Activated CD8-positive, alpha-beta memory T cell treated with anti-CD3 and anti-CD28 coated beads for 1 hour (primary cell): ENCODE measurements at places on chromosomes 11 and 22.
A peak's percentile ranks its signal among the peaks of the same experiment; 100 is the strongest.

- DNase-seq: no peak
Measured at GRCh38 chr11:59818572-59818971, 8.0 kb upstream of the MRPL16 start.

DNA sequence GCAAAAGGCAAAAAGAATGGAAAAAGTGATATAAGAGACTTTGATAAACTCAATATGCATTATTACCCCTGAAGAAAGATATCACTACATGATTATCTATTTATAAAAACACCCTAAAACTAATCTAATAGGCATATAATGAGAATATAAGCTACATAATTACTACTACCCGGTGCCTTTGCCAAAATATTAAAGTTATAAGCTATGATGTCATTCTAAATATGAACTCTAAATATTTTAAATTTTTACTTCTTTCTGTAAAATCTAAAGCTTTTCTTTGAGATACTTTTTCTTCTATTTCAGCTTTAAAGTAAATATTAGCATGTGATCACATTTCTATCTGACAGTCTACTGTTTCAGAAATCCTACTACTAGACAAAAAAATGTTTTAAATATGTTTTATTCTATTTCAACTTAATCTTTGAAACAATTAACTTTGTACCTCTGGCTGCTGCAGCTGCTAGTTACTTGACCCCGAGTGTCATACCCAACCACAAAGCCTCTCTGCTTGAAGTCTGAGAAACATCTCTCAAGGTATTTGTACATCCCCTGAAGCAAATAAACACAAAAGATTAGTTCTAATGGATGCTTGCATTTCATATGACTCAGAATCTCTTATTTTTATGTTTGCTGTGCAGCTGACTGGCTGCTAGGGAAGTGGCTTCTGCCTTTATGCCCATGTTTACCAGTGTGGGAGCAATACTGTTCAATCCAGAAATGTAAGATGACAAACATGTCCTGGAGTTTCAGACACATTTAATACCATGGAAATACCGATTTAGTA, 26.8 kb downstream of the PGM2L1 start:
- no peak for DNase-seq

DNA sequence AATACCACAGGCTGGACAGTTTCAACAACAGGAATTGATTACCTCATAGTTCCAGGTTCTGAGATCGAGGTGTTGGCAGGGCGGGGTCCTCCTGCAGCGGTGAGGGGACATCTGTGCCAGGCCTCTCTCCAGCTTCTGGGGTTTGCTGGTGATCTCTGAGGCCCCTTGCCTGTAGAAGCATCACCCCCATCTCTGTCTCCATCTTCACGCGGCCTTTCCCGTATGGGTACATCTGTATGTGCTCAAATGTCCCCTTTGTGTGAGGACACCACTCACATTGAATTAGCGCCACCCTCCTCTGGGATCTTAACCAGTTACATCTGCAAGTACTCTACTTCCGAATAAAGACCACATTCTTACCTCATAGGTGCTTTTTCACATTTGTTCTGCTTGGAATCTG, 1029.9 kb downstream of the BRD1 start:
- DNase-seq: no peak

DNA sequence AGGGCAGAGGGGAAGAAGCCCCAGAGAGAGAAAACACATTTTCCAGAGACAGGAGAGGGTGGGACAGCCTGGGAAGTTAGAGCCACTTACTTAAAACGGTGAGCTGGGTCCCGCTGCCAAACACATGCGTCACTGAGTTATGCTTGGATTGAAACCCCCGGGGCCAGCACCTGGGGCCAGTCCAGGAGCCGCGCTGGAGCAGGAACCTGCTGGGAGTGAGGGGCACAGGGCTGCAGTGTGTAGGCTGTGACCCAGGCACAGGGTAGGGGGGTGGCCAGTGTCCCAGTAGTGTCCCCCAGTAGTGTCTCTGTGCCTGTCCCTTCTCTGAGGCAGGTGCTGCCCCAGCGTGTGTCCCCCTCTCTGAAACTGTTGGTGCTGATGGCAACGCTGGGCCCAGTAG, 5.2 kb downstream of the IGLL1 start:
- DNase-seq: no peak

DNA sequence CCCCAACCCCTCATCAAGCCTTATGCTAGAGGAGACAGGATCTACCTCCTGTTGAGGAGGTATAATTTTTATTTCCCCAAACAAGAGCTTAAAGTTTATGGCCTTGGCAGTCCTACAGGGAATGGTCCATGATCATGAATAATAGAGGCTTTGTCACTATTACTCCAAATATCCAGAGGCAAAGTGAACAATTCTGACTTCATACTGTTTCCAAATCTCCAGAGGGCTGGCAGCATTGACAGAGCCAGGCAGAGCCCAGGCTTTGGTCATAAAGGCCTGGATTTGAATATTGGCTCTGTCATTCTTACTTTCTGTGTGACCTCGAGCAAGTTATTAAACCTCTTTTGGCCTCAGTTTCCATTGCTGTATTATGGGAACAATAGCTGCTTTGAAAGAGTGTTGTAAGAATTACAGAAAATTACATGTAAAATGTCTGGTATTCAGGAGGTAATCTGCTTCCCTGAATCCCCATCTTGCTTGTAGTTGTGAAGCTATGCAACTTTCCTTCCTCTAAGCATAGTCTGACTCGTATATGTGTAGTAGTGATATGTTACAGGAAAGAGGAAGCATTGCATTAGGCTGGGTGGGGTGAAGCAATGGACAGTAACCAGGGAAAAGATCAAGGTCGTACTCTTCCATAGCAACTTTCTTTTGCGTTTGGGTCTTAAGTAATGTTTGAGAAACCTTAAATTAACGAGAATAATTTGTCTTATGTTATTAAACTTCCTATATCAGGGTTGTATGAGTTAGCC, 88.8 kb downstream of the CD44 start:
- DNase-seq: no peak

- no peak for DNase-seq
Measured at GRCh38 chr22:30813936-30814335, 119.3 kb downstream of the OSBP2 start.

DNA sequence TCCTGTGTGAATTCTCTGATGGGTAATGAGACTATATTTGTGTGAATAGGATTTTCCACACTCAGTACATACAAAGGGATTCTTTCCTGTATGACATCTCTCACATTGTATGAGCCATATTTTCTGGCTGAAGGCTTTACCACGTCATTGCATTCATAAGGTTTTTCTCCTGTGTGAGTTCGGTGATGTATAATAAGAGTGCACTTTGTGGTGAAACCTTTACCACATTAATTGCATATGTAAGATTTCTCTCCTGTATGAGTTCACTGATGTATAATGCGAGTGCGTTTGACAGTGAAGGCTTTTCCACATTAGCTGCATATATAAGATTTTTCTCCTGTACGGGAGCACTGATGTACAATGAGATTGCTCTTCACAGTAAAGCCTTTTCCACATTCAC, 455.4 kb upstream of the CNTN5 start:
- no peak for DNase-seq

- DNase-seq: no peak
Measured at GRCh38 chr11:44351898-44352498, 42.1 kb upstream of the ALX4 start.

GRCh38 chr22:22720724-22721261, 76.4 kb downstream of the GGTLC2 start:
- no peak for DNase-seq

DNA sequence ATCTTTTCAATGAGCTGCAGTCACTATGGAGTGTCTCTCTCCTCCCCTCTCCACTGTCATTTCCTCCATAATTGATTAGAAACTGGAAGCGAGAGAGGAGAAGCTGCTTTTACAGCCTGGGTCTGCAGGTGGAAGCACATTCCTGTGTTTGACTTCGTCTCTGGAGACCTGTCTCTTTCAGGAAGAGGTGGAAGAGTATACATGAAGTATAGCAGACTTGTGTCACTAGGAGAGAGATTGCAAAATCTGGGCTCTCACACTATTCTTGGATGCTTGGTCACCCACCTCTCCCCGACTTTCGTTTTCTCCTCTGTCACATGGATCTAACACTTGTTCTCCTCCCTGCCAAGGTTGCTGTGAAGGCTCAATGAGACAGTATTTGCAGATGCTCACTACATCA, 323.3 kb downstream of the NTM start:
- DNase-seq: no peak

DNA sequence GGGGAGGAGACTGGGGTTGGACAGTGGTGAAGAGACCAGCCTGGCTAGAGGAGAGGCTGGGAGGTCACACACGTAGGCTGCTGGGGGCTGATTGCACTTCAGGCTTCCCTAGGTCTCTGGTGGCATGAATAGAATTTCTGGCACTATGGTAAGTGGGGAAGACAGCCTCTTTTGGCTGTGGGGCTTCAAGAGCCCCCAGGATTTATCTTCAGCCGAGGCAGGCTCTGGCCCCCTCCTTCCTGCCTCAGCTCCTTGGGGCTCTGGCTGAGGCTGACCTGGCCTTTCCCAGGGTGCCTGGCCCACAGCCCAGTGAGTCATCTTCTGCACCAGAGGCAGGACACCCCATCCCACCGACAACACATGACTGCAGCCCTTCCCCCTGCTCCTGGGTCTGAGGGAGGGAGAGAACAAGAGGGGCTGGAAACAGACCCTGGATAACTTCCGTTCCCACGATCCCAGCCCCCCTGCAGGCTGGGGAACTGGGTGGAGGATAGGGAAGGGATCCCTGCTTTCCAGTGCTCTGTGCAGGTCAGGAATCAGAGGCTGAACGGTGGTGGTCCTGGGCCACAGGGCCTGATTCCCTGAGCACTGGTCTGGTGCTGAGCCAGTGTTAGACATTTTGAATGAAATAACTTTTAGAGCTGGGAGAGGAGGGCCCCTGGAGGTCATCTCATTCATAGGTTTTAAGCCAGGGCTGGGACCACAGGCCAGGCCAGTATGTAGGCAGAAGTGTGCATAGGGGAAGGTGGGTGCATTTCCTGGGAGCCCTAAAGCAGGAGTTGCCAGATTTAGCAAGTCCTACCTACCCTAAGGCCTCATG, 26.5 kb downstream of the ARHGEF17 start:
- no peak for DNase-seq

DNA sequence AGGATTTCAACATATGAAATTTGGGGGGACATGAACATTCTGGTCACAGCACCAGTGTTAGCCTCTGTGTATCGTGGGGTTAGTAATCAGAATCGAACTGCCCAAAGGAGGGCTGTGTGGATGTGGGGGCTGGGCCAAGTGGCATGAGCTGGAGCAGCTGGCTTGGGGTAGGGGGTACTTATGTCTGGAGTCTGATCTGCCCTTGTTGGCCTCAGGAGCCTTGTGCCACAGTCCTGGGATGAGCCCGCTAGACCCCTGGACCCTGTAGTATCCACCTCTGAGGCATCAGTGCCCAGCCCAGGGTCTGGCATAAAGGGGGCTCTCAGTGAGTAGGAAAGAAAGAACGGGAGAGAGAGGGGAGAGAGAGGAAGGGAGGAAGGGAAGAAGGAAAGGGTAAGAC, 67.3 kb downstream of the LRRC32 start:
- DNase-seq: no peak

DNA sequence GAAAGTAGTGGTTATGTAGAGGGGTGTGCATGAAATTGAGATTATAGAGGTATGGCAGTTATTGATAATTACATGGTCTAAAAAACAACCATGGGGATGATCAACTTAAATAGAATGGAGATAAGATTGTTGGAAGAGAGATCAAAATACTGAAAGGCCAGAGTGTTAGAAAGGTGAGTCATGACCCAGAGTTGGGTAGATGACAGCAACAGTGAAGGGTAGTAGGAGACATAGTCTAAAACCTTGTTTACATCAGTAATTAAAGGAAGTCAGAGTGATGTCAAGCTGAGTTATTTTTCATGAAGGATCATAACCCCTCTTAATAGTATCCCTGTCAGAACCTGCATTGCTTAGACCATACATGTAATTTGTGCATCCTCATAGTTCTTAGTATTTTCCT, 110.9 kb downstream of the ELP4 start:
- DNase-seq: no peak

DNA sequence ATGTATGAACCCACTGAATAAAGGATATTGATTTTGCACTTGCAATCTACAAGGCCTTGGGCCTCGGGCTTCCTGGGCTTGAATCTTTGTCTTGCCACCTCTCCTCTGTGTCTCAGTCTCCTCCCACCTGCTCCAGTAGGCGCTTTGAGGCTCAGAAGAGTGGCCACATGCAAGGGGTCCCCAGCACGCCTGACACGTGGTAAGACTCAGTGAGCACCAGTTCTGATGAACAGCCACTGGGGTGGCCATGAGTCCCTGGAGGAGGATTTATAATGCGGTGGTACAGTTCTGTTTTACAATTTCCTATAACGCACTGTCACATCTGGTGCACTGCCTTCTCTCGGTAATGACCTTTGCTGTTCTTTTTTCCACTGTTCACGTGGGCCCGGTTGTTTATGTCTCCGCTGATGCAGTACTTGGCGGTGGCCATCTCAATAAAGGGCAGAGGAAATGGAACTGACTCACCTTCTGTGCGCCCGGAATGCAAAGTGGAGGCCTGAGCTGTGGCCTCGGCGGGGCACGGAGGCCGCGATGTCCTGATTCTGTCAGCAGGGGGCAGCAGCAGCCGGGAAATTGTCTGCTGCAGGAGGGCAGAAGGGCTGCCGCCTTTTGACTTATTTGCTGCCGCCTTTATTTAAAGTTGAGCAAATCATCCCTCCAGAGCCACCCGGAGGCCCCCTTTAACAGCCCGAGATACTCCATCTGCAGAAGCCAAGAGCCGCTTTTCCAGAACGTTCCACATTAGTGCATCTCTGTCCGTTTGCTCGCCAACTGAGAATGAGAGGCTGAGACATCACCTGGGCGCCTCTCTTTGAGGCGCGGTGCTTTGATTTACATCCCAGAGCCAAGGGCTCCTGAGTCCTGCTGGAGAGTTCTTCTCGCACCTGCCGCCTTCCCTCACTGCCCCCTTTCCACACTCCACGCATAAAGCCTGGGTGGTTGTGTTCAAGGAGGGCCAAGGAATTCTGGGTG, 6.0 kb upstream of the IFT27 start:
- DNase-seq: peak; percentile 75

- no peak for DNase-seq
Measured at GRCh38 chr11:78030429-78031325, 7.6 kb upstream of the KCTD14 start.

- no peak for DNase-seq
Measured at GRCh38 chr11:70654016-70654415, 255.7 kb downstream of the CTTN start.

- peak; percentile 62 for DNase-seq
Measured at GRCh38 chr22:50252082-50253045, 1.3 kb upstream of the HDAC10 start.

- DNase-seq: no peak
Measured at GRCh38 chr11:130649801-130650200, 201.4 kb downstream of the ADAMTS15 start.

DNA sequence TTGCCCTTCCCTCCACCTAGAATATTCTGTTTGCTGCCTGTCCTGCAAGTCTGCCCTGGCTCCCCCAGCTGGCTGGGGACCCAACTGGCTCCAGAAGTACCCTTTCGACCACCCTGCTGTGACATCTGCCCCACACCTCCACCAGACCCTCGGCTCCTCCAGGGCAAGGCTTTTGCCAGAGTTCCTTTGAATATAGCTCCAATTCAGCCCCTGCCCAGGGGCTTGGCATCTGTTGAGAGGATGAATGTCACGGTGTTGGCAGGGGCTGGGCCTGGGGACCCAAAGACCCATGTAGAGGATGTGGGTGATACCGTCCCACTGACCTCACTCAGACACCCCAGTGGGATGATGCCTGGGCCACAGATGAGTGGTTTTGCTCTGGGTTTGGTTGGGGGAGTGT, 4.0 kb downstream of the NLRP6 start:
- DNase-seq: no peak

GRCh38 chr11:43493431-43493830, 134.7 kb downstream of the TTC17 start:
- no peak for DNase-seq
